ENCODE measurements at places on chromosomes 3 and 15.

GRCh38 chr15:40098489-40099261 is 10.0 kb downstream of the BMF start:
- peak; percentile 60 for DNase-seq

- DNase-seq: no peak
Measured at GRCh38 chr3:143436231-143436930, 316.8 kb downstream of the CHST2 start.

DNA sequence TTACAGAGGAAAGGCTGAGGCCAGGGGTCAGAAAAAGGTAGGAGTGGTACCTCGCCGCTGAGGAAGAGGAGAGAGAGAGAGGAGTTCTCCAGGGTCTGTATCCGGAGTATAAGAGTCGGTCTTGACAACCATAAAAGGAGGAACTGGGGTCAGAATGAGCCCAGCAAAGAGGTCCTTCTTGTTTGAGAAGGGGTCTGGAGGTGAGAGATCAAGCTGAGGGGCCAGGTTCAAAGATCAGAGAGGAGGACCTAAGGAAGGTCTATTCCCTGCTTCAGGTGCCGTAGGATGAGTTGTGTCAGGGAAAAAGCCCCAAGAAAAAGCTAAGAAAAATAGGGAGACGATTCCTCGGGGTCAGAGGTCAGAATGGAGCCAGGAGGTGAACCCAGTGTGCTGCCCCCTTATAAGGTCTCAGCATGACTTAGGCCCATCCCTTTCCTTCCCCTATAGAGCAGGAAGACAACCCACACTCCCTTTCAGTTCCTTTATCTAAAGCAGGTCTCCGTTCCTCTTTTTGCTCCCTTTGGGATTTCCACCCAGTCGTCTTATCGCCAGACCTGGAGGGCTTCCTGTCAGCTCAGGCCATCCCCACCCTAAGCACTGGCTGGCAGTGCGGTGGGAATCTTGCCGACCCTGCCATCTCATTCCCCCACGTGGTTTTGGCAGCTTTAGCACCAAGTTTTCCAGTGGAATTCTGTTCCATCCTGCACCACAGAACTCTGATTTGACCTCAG is 651 bp downstream of the MTMR14 start:
- no peak for DNase-seq

GRCh38 chr3:194870394-194871110 is 184.9 kb downstream of the FAM43A start:
- DNase-seq: no peak

DNA sequence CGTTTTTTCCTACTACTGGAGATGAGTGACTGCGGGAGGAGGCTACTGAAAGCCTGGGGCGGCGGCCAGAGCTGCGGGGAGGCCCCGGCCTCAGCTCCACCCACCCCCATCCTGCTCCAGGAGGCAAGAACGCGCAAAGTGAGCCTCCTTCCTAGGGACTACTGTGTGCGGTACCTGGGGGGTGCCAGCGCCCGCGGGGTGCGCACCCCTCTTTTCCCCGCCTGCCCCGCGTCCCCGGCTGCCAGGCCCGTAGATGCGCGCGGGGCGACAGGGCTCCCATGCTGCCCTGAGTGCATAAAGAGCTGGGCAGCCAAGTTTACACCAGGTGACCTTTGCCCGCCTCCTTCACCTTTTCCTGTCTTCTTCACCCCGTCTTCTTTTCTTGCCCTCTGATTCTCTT is 2.5 kb upstream of the USF3 start:
- no peak for DNase-seq

GRCh38 chr3:161939918-161940620 is 443.5 kb downstream of the OTOL1 start:
- DNase-seq: no peak

GRCh38 chr3:177882124-177882648 is 654.0 kb upstream of the KCNMB2 start:
- no peak for DNase-seq

DNA sequence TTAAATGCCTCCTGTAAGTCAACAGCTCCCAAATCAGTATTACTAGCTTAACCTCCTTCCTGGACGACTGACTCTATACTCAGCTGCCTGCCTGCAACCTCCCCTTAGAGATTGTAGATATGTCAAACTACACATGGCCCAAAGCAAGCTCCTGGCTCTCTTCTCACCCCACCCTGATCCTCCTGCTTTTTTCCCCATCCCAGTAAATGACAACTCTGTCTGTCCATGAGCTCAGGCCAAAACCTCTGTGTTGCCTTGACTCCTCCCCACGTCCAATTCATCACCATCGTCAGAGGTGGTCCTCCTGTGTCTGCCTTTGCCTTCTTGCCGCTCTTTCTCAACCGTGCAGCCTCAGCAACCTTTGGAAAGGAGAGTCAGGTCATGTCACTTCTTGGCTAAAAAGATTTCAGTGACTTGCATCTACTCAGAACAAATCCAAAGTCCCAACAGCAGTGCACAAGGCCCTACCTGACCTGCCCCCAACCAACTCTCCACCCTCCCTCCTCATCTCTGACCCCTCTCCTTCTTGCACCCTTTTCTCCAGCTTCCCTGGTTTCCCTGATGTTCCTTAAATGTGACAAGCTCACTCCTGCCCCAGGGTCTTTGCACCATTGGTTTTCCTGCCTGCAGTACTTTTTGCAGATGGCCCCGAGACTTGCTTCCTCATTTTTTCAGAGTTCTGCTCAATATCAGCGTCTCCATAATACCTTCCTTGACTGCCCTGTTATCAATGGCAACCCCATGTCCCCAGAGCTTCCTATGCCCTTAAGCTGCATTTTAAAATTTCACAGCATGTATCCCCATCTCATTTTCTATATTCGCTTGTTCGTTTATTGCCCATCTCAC is 52.8 kb downstream of the LSM3 start:
- no peak for DNase-seq

GRCh38 chr15:70823196-70823595 is 30.8 kb downstream of the LARP6 start:
- DNase-seq: no peak

DNA sequence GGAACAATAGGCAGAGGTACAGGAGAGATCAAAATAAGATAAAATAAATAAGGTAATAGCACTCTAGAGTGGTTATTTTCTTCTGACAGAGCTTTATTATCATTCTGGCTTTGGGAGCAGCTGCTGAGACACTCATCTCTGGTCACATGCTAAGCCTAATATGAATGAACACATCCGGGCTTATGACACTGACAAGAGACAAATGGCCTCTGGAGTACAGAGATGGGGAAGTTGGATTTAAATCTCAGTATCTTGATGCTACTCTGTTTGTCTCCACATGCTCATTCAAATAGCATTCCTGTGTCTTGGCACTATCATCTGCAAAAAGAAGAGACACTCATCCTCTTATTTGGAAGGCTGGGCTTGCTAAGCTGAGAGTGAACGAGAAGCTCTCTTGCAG is 55.6 kb downstream of the TMEM45A start:
- DNase-seq: no peak

GRCh38 chr3:103907567-103907966 is 1459.1 kb upstream of the ALCAM start:
- no peak for DNase-seq

DNA sequence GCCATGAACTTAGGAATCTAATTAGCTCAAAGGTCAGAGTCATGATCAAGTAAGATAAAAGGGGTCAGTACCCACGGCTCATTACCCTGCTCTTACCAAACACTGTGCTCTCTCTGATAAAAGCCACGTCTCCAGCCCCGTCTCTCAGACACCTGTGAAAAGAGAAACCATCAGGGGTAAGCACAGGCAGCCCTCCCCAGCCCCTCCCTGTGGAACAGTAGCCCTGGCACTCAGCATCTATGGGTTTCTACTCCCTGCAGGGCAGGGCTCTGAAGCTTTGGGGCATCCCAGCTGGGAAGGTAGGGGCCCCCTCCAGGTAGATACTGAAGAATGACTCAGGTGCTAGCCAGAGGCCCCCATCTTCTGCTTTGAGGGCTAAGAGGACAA is 10.5 kb downstream of the LTF start:
- DNase-seq: no peak

- DNase-seq: no peak
Measured at GRCh38 chr15:70247281-70247680, 149.6 kb upstream of the TLE3 start.

Measured in stimulated activated CD4-positive, alpha-beta T cell treated with anti-CD3 and anti-CD28 coated beads, Interleukin-1b, Interleukin-23, amount 100 ng/mL, for 4 hours (primary cell).